ENCODE measurements at places on chromosomes 13 and 19.

- H3K4me1 ChIP-seq = no peaks in the 10 kb centered on the region
- no peak overlapping the region for H3K27ac ChIP-seq
- no peaks in the 10 kb centered on the region for H3K36me3 ChIP-seq
- no peaks in the 10 kb centered on the region for H3K27me3 ChIP-seq
Observed at GRCh38 chr13:105118426-105118985, 1417.0 kb downstream of the EFNB2 start.

- no peak overlapping the region for H3K4me3 ChIP-seq
- no peak for DNase-seq
- H3K27me3 ChIP-seq = no peaks in the 10 kb centered on the region
- no peaks in the 10 kb centered on the region for H3K36me3 ChIP-seq
- H3K27ac ChIP-seq = no peak overlapping the region
Observed at GRCh38 chr13:39767791-39768517, 112.5 kb downstream of the COG6 start.

DNA sequence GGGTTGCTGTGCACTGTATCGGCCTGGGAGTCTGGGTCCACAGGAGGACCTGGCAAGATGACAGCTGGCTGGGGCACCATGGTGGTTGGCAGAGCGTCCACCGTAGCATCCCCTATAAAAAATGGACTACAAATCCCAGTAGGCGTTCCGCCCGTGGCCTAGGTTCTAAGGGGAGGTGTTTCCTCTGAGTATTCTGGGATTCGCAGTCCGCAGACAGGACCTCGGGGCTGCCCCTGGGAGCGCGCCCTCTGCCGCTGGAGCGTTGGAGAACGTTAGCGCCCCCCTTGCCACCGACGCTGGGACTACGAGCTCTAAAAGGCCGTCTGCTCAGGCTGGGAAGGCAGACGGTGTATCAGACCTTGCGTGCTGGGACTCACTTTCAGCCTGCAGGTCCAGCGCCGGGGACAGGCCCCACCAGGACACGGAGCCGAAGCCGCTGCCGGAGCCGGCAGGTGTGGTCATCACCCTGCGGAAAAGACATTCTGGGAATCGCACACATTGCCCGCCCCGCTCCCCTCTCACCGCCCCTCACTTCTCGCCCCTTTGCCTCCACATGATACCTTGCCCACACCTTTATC lies 372 bp downstream of the DNAAF3 start:
- DNase-seq = peak; percentile 22
- peaks cover 18% of the 10 kb centered on the region for H3K4me1 ChIP-seq
- H3K27me3 ChIP-seq = peaks cover 11% of the 10 kb centered on the region
- peak overlapping the region; percentile 55 for H3K4me3 ChIP-seq

DNA sequence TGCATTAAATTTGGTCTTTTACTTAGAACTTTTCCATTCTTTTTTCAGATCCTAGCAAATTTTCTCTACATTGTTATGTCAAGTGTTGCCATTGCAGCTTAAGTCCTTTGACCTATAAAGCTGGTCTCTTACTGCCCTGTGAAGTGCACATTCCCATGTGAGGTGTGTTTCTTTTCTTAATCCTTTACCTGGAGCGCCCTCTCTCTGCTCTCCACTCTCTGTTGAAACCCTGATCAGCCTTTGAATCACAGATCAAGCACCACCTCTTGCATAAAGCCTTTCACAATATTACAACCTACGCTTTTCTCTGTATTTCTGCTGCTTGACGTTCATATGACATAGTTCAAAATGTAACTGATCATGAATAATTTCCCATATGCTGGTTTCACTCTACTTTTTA lies 84.8 kb downstream of the PCDH17 start:
- H3K4me3 ChIP-seq = no peak overlapping the region
- H3K36me3 ChIP-seq = no peaks in the 10 kb centered on the region
- H3K27ac ChIP-seq = no peak overlapping the region
- DNase-seq = no peak

- no peak overlapping the region for H3K27ac ChIP-seq
- no peak overlapping the region for H3K4me3 ChIP-seq
- no peak for DNase-seq
- no peaks in the 10 kb centered on the region for H3K27me3 ChIP-seq
- peaks cover 14% of the 10 kb centered on the region for H3K4me1 ChIP-seq
Observed at GRCh38 chr13:48985756-48986155, 10.0 kb downstream of the FNDC3A start.

- H3K4me1 ChIP-seq = peaks cover 31% of the 10 kb centered on the region
- H3K36me3 ChIP-seq = peaks cover 5% of the 10 kb centered on the region
- no peak overlapping the region for H3K4me3 ChIP-seq
Observed at GRCh38 chr19:58350001-58350861, 3.1 kb downstream of the A1BG start.

DNA sequence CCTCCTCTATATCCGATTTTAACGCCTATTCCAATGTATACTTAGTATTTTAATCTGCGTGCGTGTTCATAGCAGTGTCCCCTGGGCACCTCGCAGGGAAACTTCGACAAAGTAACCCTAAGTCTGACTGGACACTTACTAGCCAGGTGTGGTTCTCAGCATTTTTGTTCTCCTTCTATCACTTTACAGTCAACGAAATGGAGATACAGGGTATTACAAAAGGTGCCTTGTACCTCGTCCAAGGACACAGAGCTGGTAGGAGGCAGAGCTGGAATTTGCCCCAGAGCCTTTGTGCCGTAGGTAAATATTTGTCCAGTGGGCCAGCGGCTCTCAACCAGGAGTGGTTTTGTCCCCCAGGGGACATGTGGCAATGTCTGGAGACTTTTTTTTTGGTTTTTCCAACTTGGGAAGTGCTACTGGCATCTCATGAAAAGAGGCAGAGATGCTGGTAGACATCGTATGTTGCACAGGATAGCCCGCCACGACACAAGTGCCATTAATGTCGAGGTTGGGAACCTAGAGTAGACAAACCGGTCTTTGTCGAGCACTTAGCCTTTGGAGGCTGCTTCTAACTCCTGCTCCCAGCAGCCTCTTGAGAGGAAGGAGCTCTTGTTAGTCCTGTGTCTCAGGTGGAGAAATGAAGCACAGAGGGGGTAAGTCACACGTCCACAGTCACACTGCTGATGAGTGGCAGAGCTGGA lies 1.1 kb downstream of the ZNF444 start:
- H3K27me3 ChIP-seq = no peaks in the 10 kb centered on the region
- no peaks in the 10 kb centered on the region for H3K36me3 ChIP-seq
- H3K4me3 ChIP-seq = no peak overlapping the region
- H3K4me1 ChIP-seq = peaks cover 38% of the 10 kb centered on the region
- H3K27ac ChIP-seq = no peak overlapping the region

DNA sequence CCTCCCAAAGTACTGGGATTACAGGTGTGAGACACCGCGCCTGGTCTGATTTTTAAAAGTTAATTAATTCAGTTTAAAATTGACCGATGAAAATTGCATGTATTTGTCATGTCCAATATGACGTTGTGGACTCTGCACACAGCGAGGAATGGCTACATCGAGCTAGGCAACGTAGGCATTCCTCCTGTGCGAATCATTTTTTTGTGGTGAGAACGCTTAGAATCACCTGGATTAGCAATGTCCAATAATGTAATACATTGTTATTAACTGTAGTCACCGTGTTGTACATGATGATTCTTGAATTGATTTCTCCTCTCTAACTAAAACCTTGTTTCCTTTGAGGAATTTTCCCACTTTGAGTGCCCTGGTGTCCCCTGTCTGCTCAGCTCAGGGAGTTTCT lies 3.4 kb downstream of the LAIR2 start:
- no peak overlapping the region for H3K27ac ChIP-seq
- no peak for DNase-seq
- no peaks in the 10 kb centered on the region for H3K36me3 ChIP-seq
- peaks cover 48% of the 10 kb centered on the region for H3K27me3 ChIP-seq
- no peak overlapping the region for H3K4me3 ChIP-seq
- H3K4me1 ChIP-seq = peaks cover 5% of the 10 kb centered on the region

- no peak for DNase-seq
- no peak overlapping the region for H3K4me3 ChIP-seq
- H3K36me3 ChIP-seq = no peaks in the 10 kb centered on the region
Observed at GRCh38 chr13:24119626-24120508, 40.7 kb upstream of the SPATA13 start.

- no peak overlapping the region for H3K27ac ChIP-seq
- peaks cover 10% of the 10 kb centered on the region for H3K4me1 ChIP-seq
- no peak for DNase-seq
- no peaks in the 10 kb centered on the region for H3K36me3 ChIP-seq
- H3K4me3 ChIP-seq = no peak overlapping the region
Observed at GRCh38 chr19:45785097-45785496, 2.8 kb upstream of the DMPK start.

DNA sequence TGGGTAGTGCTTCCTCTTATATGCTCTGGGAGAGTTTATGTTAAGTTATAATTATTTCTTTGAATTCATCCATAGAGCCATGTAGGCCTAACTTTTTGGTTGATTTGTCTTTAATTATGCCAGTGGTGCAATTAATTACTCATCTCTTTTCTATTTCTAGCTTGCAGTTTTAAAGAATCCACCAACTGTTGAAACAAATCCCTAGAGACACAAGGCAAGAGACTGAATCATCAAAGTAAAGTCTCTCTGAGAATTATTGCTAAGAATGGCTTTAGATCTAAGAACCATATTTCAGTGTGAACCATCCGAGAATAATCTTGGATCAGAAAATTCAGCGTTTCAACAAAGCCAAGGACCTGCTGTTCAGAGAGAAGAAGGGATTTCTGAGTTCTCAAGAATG lies 5.9 kb upstream of the ZNF551 start:
- no peaks in the 10 kb centered on the region for H3K36me3 ChIP-seq
- H3K4me1 ChIP-seq = no peaks in the 10 kb centered on the region
- H3K4me3 ChIP-seq = no peak overlapping the region
- no peaks in the 10 kb centered on the region for H3K27me3 ChIP-seq
- no peak overlapping the region for H3K27ac ChIP-seq

- H3K36me3 ChIP-seq = no peaks in the 10 kb centered on the region
- H3K27ac ChIP-seq = no peak overlapping the region
- H3K4me3 ChIP-seq = no peak overlapping the region
- H3K27me3 ChIP-seq = peaks cover 13% of the 10 kb centered on the region
Observed at GRCh38 chr19:49151267-49152118, 3.7 kb downstream of the HRC start.

DNA sequence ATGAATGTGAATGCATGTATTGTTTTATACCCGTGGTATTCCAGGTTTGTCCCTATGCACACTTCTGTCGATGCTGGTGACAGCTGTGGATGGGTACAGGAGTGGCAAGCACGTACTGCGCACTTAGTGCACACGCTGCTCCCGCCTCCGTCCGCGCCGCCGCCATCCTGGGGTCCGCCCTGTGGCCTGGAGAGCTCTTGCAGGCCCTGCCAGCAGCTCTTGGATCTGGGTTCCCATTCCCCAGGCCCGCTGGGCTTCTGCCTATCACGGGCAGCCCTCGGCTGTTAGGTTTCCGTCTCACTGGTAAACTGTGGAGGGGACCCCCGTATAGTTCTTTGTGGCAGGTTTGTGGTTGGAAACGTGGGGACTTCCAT lies 4.0 kb downstream of the GNA11 start:
- no peak overlapping the region for H3K4me3 ChIP-seq
- peaks cover 30% of the 10 kb centered on the region for H3K4me1 ChIP-seq
- H3K27ac ChIP-seq = no peak overlapping the region
- DNase-seq = no peak
- H3K36me3 ChIP-seq = no peaks in the 10 kb centered on the region

DNA sequence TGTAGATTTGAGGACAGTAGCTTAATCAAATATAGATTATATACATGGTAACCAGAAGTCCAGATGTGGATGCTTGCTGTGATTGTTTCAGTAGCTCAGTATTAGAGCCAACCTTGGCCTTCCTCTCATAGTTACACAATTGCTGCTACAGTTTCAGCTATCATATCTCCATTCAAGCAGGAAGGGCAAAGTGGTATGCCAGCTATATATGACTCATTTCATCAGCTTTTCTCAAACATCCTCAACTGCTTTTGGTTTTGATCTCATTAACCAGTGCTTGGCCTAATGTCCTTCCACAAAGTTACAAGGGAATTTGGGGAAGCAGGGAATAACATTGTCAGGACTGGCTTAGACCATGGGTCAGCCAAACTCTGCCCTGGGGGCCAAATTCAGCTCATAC lies 73.0 kb upstream of the MAB21L1 start:
- no peaks in the 10 kb centered on the region for H3K36me3 ChIP-seq
- no peak overlapping the region for H3K27ac ChIP-seq
- no peaks in the 10 kb centered on the region for H3K27me3 ChIP-seq
- no peak for DNase-seq
- H3K4me3 ChIP-seq = no peak overlapping the region
- H3K4me1 ChIP-seq = no peaks in the 10 kb centered on the region

DNA sequence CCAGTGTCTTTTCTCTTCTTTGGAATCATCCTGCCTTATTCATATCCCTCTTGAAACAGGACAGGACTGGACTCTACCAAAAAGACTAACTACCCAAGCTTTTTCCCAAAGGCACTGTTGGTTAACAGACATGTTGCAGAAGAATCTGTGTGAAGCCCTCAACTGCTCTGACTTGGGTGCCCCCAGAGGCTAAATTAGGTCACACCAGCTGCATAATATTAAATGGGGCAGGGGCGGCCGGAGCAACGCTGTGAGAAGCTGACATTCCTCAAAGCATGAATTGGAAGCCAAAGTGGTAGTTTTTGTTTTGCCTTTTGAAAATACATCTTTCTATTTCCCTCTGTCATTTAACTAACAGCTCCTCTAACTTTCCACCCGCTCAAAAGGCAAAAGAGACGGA lies 185.9 kb downstream of the LHFPL6 start:
- H3K36me3 ChIP-seq = no peaks in the 10 kb centered on the region
- no peak for DNase-seq
- no peaks in the 10 kb centered on the region for H3K27me3 ChIP-seq
- no peak overlapping the region for H3K27ac ChIP-seq
- H3K4me3 ChIP-seq = no peak overlapping the region

DNA sequence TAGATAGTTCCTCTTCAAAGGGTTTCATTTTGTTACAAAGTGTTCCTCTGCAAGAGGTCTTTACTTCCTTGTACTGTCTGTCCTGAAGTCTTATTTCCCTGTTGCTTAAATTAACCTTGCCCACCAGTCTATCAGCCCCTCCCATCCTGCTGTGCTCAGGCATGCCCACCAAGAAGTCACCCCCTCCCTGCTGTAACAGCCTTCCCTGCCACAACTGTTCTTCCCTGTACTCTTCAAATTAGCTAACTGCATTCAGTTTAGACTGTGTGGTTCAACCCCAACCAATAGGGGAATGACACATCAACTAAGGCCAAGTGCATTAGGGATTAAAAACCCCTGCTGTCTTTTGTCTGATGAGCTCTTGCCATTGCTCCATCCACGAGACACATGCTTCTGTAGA lies 34.4 kb upstream of the ZNF562 start:
- DNase-seq = peak; percentile 3
- H3K27me3 ChIP-seq = no peaks in the 10 kb centered on the region
- H3K27ac ChIP-seq = peak overlapping the region; percentile 86
- H3K4me1 ChIP-seq = peaks cover 8% of the 10 kb centered on the region
- peak overlapping the region; percentile 65 for H3K4me3 ChIP-seq

Data from CD14-positive monocyte (primary cell).